HuH-7 (cell line): ENCODE measurements at places on chromosomes 1 and 21.
A peak's percentile ranks its signal among the peaks of the same experiment; 100 is the strongest.

DNA sequence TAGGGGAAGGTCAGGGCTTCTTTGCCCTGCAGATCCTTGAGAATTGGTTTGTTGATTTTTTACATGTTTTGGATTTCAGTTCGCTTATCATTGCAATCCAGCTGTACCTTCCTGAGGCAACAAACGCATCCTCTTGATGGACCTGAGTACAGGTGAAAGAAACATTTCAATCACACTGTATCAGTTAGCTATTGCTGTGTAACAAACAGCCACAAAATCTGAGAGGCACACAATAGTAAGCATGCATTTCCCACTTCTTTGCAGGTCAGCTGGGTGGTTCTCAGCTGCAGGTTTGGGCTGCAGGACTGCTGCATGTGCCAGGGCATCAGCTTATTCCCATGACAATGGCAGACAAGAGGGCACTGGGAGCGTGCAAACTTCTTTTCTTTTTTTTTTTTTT is 586.4 kb downstream of the MATN1 start:
- no peak for DNase-seq

DNA sequence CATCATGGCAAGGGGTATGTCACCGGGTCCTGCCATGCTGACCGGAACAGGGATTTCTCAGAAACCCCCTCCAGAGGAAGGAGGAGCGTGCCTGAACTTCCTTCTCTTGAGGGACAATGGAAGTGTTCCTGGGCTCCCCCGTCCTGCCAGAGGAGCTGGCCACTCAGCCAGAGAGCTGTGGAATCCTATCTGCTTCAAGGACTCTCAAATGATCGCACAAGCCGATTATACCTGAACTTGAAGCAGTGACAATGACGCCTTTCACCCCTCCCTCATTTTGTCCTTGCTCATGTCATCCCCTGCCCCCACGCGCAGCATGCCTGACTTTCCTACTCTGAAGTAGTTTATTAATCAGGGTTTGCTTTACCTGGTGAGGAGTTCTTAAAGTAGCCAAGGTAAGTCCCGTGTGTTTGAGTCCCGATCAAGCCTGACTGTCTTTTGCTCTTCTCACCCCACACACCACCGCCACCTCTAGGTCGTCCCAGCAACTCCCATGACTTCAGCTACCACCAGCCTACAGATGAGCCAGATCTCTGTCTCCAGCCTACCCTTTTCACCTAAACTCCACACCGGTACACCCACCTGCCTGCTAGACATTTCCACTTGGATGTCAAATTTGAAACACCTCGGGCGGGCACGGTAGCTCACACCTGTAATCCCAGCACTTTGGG is 25.0 kb upstream of the PRELP start:
- DNase-seq: peak; percentile 34

GRCh38 chr1:22255341-22256212 is 112.7 kb upstream of the WNT4 start:
- no peak for DNase-seq

DNA sequence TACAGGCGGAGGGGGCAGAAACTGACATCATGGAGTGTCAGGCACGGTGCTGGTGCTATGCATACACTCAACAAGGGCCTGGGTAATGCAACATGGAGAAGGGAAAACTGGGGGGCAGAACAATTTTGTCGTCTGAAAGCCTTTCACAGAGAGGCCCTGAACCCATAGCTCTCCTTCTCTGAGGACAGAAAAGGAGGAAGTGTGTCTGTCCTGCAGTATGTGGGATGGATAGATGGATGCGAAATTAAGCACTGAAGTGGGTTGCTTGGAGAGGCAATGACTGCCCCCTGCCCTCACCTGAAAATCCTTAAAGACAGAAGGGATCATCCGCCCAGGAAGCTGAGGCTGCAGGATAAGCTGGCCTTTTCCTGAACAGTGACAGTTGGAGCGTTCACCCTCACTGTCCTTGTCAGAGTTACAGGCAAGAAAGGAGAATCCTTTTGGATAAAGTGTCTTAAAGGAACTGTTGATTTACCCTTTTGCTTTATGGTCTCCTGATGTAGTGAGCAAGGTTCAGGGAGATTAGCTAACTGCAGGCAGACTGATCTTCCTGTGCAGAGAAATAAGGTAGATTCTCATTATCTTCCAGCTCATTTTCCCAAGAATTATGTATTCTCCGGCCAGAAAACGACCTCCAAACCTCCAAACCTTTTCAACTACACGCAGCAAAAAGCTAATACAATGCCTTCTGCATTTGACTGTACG is 1.6 kb upstream of the FAM20B start:
- no peak for DNase-seq

GRCh38 chr1:223331929-223332328 is 32.0 kb downstream of the SUSD4 start:
- DNase-seq: no peak

GRCh38 chr1:213535679-213536078 is 452.1 kb upstream of the PROX1 start:
- DNase-seq: no peak

GRCh38 chr1:202725526-202725925 is 15.3 kb upstream of the SYT2 start:
- no peak for DNase-seq

DNA sequence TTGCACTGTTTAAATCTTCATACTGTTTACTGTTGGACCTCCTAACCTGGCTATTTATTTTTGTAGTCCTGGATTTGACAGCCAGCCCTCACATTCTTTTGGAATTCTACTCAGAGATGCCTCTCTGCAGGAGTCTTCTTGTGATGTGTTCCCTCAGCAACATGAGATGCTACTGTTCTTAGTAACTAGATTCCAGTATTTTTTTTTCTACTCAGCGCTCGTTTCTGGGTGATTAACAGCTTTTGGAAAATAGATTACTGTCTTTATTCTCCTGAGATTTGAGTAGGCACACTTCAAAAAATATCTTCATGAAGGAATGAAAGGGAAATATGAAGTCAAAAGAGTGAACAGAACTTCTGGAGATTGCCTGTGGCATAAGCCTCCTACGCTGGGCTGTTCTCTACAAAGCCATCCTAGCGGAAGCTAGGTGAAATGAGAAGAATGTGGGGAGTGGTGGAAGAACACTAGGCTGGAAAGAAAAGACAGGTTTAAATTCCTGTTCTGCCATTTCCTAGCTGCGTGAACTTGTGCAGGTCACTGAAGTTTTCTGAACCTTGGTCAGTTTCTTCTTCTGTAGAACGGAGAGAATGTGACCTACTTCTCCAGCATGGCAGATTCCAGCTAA is 75.9 kb downstream of the LRRC8C start:
- no peak for DNase-seq

DNA sequence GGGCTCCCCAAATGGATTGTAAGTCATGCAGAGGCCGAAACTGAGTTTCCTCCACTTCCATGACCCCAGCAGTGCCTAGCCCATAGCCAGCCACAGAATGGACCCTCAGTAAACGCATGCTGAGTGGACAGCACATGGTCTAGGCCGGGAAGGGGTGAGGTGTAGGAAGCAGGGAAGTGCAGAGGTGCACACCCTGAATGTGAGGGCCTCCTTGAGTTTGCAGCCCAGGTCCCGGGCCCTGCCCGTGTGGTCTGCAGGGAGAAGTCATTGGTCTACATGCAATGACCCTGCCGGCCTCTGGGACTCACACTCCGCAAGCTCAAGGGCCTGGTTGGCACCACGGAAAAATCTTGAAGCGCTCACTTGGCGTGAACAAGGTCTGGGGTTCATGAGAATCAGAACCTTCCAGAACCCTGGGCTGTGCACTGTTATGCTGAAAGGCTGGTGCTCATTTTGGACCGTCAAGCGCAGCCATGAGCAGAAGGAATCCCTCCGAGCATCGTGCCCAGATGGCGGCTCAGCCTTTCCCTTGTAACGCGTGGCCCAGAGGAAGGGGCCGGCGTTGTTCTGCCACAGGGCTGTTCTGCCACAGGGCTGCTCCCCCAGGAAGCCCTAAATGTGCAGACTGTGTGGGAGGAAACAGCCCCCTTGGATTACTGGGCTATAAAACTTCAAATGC is 66.4 kb downstream of the PSMG1 start:
- no peak for DNase-seq

GRCh38 chr1:212518188-212519054 is 85.7 kb downstream of the NENF start:
- DNase-seq: peak; percentile 92

DNA sequence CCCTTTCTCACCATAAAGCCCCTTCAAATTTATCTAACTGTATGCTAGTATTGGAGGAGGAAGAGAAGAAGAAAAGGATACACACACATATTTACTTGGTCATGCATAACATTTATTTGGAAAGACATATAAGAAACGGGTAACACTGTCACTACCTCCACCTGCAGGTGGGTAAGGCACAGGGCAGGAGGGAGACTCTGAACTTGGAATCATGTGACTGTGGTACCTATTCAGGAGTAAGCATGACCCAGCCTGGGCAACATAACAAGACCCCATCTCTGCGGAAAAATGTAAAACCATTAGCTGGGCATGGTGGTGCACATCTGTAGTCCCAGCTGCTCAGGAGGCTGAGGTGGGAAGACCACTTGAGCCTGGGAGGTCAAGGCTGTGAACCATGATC is 1.4 kb upstream of the PADI6 start:
- DNase-seq: peak; percentile 44

DNA sequence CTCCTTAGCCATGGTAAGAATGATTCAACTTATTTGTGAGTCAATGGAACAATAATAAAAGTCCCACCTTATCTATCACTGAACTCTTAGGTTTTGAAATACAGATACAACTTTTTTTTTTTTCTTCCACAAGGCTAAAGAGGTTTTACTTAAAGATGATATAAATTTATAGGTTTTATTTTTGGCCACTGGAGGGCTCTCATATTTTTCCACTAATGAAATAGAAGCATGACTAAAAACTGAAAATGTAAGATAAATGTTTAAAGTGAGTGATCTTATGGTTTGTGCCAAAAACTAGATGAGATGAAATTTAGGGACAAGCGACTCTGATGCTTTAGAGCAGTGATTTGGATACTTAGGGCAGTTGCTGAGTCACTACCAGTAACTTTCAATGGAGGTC is 499.0 kb downstream of the NUF2 start:
- DNase-seq: no peak

GRCh38 chr1:189821833-189822232 is 655.8 kb downstream of the BRINP3 start:
- no peak for DNase-seq

GRCh38 chr1:226349081-226349480 is 40.1 kb upstream of the LIN9 start:
- DNase-seq: no peak

GRCh38 chr1:103448560-103448959 is 76.9 kb upstream of the RNPC3 start:
- no peak for DNase-seq
